ENCODE measurements at places on chromosomes 2 and 18.
A peak's percentile ranks its signal among the peaks of the same experiment; 100 is the strongest.

GRCh38 chr18:56202678-56203077 is 435.7 kb downstream of the TXNL1 start:
- DNase-seq: no peak

DNA sequence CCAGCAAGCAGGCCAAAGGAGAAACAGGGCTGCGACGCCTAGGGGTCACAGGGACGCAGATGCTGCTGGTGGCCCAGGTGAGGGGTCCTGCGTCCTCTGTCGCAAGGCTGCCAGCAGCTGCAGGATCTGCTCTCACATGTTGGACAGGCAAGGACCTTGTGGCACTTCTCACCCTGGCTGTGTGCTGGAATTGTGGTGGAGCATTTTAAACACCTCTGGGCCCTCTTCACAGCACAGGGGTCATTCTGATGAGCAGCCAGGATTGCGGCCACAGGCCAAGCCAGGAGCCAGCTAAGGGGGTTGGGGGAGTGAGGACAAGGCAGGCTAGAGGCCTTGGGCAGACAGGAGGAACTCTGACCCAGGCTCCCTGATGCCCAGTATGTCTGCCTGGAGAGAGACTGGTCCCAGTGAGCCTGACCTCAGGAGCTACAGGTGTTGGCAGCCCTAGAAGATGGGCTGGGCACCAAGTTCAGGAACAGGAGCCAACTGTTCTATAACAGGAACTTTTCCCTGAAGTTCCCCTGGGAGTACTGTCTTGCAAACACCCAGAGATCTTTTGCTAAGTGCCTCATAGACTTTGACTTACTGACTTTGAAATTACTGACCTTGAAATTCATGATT is 40.2 kb downstream of the EFR3B start:
- no peak for DNase-seq

DNA sequence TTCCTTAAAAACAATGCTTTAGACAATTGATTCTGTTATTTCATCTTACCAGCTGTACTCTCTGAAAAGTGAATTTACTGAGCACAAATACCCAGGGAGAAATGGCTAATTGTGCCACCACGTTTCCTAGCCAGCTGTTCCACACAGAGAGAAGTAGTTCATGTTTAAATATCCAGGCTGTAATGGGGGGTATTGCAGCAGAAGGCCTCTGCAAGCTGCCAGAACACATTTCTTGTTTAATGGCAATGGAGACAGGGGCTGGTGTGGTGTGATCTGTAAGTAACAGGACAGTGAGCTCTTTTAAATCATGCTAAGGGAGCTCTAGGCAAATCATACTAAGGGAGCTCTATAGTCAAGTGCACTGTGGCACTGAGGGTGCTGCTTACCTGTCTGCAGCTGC is 809.2 kb downstream of the CNTNAP5 start:
- DNase-seq: no peak

- DNase-seq: no peak
Measured at GRCh38 chr18:48342581-48342980, 66.6 kb downstream of the ZBTB7C start.

DNA sequence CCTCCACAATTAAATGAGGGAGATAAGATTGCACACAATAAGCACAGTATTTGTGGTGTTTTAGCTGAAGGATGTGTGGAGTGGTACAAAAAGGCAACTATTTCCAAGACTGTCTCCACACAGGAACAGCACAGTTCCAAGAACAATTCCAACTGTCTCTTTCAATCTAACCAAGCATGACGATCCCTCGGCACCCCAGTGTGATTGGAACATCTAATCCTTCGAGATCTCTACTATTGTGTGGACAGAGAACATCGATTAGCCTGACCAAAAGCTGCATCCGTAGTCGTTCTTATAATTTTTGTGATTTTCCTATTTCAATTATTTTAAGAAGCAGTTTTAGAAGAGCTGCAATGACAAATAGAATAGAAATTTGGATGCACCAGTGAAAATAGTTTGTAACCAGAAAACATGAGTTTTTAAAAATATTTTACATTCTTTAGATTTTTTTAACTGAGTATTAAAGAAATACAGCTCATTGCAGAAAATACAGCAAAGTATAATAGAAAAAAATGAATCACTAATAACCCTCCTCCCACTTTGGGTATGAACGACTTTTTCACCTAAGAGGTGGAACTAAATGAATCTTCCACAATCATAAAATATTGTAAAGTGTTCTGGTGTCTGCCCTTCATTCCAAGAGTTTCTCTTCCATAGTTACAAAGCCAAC is 76.4 kb upstream of the CABLES1 start:
- DNase-seq: no peak

DNA sequence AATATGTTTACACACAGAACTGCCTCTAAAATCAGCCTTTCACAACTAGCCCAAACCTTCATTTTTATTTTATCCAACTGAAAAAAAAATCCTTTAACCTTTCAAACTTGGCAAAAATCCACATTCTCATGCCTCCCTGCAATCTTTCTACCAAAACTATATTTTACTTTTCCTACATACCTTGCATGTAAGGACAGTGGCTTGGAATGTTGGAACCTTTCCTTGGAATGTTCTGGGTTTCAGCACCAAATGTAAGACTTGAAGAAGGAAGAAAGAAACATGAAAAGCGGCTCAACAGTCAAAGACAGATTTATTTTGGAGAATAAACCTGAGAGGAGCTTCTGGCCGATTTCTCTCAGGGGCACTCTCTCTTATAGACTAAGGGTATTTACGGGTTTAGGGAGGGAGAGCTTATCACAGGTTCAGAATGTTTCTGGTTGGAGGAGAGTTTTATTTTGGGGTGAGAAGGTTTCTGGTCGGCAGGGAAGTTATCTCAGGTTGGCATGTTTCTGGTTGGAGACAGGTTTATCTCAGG is 79.7 kb downstream of the RRM2 start:
- no peak for DNase-seq

- DNase-seq: no peak
Measured at GRCh38 chr2:205495819-205496218, 186.5 kb upstream of the NRP2 start.

DNA sequence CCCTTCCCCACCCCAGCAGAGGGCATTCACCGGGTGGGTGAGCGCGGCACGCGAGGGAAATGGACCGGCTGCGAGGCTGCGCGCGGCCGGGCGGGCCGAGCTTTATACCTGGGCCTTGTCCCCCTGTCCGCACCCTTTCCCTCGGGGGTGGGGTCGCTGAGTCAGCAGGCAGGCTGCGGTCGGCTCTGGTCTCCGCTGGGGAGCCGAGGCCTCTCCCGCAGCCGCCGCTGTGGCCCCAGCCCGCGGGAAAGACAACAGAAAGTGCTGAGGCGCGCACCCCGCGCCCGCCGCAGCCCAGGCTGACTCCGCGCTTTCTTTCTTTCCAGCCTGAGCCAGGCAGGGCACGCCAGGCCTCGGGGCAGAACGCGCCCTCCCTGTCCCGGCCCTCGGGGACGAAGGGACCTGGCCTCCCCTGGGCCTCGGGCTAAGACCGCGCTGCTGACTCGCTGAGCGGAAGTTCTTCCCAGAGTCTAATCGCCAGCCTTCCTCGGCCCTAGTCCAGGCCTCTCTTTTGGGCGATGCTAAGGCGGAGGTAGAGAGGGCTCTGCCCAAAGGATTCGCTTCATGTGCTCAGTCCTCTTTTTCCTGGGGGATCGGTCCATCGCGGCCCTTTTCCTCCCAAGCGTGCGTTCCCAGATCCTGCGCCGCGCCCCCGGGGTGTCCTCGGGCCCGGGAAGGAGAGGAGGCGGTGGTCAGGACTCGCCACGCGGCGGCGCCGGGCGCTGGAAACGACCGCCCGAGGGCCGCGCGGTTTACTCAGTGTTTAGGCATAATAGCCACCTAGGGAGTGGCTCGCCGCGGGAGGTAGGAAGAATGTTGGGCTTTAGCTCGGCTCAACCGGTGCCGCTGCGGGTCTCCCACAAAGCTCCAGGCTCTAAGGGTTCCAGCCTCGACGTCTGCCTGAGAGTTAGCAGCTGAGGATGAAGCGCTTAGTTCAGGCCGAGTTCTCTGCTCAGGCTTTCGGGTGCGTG is at the start of gene CRYBA2:
TSS of gene CRYBA2 (minus strand) at position 78 of the 971 bp plus-strand sequence. CDS start 246 bp downstream, outside the sequence.
- DNase-seq: no peak

DNA sequence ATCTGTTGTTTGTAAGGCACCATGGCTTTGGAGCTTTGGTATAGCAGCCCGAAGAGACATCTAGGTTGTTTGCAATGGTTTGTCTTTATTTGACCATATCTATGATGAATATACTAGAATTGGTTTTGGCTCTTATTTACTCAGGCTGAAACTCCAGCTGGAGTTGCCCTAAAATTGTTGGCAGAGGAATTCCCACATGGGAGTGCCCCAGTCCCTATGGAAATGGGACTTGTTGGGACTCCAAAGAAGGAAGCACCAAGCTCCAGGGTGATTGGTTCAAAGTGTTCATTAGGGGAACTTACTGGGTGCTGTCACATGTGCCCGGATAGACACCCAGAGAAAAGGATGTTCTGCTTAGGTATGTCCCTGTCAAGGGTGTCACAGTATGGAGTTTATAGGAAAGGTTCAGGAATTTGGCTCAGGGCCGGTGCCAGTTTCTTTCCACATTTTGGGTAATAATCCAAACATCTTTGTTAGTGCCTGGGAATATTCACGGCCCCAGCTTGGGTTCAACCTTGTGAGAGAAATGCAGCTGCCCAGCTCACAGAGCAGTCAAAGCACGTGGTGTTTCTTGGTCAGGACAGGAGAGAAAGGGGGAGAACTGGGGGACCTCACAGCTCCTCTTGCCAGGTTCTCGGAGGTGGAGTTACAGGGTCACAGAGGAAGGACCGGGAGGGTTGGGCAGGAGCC is 123.5 kb upstream of the ZSWIM2 start:
- DNase-seq: no peak

DNA sequence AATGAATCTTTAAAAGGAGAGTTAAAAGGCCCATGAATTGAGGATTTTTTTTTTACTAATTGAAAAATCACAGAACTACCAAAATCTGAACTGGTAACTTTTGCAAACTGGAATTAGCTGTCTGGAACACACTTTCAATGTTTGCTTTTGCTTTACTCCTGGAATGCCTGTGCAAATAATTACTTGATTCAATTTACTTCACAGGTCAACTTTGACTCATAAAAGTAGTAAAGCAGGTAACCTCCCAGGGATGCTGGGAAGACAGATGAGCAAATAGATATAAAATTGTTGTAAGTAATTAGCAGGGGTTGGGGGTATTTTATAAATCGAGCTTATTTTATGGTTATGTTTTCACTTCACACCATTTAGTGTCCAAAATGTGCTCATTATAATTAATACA is 398.3 kb upstream of the HNRNPA3 start:
- no peak for DNase-seq

- no peak for DNase-seq
Measured at GRCh38 chr2:171346723-171347557, 86.8 kb downstream of the METTL8 start.

DNA sequence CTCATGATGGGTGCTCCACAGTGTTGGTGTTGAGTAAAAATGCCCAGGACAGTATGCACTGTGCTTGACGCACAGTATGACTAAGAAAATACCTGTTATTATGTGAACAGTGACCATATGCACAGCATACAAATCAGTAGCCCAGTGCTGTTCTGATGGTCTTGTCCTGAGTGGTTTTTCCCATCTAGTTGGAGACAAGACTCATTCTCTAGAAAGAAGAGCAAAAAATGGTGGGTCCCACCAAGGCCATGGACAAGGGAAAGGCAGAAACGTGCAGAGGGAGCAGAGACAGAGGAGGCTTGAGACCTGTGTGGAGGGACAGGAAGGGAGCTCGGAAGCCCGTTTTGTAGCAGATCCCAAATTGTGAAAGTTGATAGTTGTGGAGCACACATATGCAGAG is 987 bp upstream of the SMIM21 start:
- no peak for DNase-seq

DNA sequence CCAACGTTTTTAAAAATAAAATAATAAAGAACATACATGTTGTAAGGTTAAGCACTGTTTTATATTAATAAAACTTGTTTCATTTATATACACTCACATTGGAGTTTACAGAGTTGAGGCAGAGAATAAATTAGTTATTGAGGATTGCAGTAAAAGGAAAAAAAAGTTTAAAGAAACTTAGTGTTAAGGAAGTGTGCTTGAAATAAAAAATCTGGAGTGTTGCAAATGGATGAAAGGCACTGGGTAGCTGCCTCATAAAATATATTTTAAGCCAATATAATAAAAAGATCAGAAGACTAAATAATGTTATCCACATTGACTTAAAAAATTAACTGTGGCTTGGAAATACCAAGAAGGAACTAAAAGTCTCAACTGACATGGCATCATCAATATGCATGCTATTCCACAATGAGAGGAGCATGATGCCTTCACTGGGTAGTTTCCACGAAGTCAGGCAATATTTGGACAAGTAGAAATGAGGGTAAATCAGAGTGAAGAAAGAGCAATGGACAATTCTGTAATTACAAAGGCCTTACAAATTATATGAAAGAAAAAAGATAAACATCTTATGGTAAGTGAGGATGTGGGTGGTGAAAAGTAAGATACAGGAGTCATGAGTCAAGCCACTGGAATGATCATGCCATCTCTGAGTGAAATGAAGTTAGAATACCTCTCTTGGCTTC is 2.5 kb downstream of the GALNT3 start:
- DNase-seq: no peak

- no peak for DNase-seq
Measured at GRCh38 chr2:240383871-240384700, 51.4 kb upstream of the GPC1 start.

- no peak for DNase-seq
Measured at GRCh38 chr2:240328526-240328925, 106.9 kb upstream of the GPC1 start.

DNA sequence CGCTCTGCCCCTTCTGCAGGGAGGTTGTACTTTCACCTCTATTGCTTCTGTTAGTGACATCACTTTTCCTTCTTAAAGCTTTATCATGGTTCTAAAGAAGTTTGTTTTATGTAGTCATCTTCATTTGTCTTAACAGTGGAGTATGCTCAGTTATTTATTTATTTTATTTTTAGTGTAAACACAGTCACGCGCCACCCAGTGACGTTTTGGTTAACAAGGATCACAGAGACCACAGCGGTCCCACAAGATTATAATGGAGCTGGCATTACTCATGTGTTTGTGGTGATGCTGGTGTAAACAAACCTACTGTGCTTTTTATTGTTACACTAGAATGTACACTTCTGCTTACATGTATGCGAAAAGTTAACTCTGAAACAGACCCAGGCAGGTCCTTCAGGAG is 89.9 kb downstream of the SOX11 start:
- DNase-seq: no peak

- DNase-seq: no peak
Measured at GRCh38 chr2:231556981-231557380, 26.7 kb upstream of the NMUR1 start.

GRCh38 chr2:112160283-112161250 is 22.4 kb downstream of the FBLN7 start:
- peak; percentile 37 for DNase-seq

- no peak for DNase-seq
Measured at GRCh38 chr2:20136149-20136548, 84.7 kb upstream of the LAPTM4A start.

GRCh38 chr2:55114597-55114996 is 64.3 kb upstream of the RTN4 start:
- no peak for DNase-seq

GRCh38 chr2:2799151-2799697 is 468.1 kb upstream of the MYT1L start:
- DNase-seq: no peak

GRCh38 chr2:152453129-152453911 is 118.3 kb downstream of the FMNL2 start:
- DNase-seq: no peak

Data from suprapubic skin (tissue), 4 donors.